ENCODE measurements at places on chromosomes 1 and 21.

- no peak for DNase-seq
Measured at GRCh38 chr21:33874161-33874560, 41.4 kb downstream of the ATP5PO start.

DNA sequence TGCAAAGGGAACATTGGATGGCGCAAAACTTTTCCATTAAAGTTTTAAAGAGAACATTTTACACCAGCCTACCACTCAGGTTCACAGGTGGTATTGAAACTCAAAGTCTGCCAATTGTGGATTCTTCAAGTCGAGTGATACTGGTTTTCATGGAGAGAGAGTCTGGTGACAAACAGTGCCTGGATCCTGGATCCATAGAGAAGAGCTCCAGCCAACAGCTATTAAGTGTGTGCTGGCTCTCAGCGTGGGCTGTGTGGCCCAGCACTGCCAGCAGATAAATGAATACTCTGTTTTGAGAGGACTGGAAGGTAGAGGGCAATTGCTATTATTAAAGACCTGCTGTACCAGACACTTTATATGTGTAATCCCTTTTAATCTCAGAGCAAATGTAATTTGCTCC is 118.9 kb upstream of the SYT6 start:
- DNase-seq, result no peak

- no peak for DNase-seq
Measured at GRCh38 chr1:162631546-162632191, 595 bp upstream of the DDR2 start.

DNA sequence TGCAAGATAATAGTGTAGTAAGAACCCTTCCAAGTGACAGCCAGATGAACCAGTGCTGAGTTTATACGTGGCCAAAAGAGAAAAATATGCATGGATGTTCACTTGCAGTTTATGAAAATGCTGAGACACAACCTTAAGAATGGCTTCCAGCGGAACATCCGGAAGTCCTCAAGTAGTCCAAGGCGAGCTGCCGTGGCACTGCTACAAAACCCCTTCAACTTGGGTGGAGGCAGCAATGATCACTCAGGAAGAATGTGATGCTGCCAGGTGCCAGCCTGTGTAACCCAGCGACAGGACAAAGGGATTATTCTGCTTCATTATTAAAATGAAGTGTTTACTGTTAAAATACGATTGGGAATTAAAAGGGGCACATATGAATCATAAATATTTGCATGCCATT is 179.6 kb downstream of the RUNX1 start:
- DNase-seq, result no peak

DNA sequence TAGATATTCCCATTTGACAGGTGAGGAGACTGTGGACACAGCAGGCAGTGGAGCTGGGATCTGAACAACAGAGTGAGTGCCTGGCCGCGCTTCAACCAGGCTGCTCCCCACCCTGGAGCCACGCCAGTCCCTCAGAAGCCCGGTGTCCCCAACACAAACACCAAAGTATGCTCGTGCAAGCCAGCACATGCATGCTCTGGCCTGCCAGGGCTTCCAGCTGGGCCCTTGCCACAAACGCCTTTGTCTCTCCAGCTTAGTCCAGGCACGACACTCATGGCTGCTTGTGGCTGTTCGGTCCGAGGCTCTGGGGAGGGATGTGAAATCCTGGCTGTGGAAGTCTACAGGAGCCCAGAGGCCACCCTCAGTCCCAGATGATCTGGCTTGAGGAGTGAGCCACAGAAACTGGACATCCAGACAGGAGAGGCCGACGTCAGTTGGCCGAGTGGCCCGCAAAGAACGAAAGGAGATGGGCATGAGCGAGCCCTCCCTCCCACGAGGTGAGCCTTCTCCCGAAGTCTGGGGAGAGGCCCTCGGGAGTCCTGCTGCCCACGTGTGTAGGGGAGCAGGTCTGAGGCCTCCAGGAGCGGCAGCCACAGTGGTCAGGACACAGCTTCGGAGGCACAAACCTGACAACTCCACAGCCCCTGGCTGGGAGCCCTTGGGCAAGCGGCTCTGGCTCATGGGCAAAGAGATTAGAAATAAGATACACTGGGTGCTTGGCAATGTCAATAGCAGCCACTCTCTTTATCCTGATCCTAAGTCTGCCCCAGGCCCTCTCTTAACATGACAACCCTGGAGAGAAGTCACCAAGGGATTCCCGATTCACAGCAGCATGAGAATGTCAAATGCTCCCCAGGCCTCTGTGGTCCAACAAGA is 117.1 kb upstream of the IFFO2 start:
- DNase-seq, result no peak

GRCh38 chr1:24619376-24619775 is 23.7 kb upstream of the SRRM1 start:
- DNase-seq, result no peak

- DNase-seq, result no peak
Measured at GRCh38 chr1:34400675-34401074, 224.0 kb downstream of the C1orf94 start.

- no peak for DNase-seq
Measured at GRCh38 chr1:205262731-205263171, 35.0 kb downstream of the TMCC2 start.

DNA sequence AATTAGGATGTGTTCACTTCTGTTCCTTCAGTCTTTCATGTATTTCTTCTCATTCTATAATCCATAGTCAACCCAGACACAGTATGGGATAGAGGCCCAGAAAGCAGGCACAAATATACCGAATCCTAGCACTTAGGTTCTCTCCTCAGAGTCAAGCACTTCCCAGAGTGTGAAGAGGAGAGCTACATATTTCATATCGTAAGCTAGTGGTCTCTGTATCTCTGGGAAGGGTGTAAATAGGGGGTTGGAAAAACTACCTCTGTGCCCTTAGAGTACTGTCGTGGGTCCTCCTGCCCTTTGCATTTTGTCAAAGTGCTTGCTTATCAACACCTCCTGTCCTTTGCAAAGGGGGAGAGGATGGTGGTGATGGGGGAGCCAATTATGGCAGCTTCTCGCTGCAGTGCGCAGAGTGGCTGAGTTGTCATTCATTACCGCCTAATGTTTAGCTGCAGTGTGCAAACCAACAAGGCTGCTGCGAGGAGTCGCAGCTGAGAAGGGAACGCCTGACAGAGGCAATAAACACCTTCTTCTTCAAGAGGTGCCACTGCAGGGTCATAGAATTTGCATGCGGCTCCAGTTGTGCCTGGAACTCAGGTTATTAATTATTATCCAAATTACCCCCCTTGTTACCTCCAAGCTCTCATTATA is 182.7 kb downstream of the NUF2 start:
- DNase-seq, result no peak

- no peak for DNase-seq
Measured at GRCh38 chr1:180181048-180181447, 26.4 kb downstream of the QSOX1 start.

GRCh38 chr1:205990226-205990625 is 13.0 kb downstream of the RAB7B start:
- no peak for DNase-seq

DNA sequence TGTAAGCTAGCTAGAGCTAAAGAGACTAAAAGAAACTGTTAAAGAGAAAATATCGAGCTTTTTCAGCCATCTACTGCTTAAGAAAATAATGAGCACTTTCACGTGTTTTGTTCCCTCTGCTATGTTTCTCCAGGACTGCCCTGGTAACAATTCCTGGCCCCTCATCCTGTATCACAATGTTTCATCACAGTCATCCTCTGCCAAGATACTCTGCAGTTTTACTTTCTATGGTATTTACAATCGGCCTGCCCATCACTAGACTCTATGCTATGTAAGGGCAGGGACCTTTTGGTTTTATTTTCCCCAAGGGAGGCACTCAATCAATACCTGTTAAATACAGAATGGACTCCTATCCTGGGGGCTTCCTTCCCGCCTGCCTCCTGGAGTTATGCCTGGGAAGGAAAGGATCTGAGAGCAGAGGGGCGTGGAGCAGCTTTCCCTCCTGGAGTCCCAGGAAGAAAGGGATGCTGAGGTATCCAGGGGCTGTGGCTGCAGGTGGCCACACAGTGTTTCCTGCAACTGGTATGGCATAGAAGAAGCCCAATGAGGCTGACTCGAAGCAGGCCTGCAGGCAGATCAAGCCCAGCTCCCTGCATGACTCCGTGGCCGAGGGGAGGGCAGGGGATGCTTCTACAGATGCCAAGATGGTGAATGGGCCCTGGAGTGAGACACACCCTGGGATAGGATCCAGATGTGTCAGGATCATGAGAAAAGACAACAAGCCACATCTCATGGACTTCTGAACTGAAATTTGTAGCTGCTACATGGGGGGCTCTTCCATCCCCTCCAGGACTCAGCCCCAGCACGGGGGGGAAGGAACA is 52.9 kb downstream of the MATN1 start:
- no peak for DNase-seq

GRCh38 chr21:43868461-43868860 is 3.4 kb downstream of the AGPAT3 start:
- no peak for DNase-seq

DNA sequence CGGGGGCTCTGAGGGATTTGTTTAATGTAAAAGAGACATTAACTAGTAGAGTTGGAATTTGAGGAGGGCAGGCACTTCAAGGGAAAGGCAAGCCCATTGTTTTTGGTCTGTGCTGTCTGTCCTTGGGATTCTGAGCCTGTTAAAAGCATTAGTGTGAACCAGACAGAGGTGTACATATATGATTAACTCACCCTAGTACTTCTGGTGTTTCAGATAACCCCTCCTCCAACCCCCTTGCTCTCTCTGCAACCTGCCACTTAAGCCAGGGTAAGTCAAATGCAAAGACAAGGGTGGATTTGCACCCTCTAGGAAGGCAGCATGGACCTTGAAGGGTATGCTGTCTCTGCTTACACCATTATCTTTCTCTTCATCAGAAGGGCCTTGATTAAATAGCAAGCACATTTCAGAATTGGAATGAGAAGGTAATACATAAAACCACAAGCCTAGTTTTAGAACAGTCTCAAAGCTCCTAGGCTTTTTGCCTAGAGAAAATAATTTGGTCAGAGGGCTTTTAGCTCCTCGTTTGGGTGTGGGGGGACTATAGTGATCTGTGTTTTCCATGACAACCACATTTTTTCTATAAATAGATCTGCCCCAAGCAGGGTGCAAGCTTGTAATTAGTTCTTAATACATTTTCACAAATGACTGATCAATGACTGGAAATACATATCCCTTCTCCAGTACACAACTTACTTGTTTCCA is 120.7 kb upstream of the SGIP1 start:
- no peak for DNase-seq

- no peak for DNase-seq
Measured at GRCh38 chr21:44548922-44549321, 2.4 kb downstream of the KRTAP10-2 start.

DNA sequence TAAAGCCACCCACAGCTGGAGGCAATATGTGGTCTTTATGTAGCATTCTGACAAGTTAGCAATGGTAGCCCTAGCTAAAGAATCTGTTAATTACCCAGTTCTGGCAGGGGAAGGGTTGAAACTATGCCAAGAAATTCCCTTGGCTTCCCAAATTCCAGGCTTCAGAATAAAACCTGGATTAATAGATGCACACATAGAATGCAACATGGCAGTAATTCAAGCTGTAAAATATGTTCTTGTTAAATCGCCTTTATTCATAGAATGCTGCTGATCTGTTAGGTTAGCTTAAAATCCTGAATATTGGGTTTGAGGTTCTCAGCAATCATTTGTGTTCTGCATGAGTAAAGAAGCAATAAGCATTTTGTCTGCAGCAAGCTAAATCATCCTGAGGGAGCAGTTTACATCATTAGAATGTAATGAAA is 80.1 kb downstream of the ZNF326 start:
- DNase-seq, result no peak

- no peak for DNase-seq
Measured at GRCh38 chr1:55061706-55062321, 22.5 kb downstream of the PCSK9 start.

DNA sequence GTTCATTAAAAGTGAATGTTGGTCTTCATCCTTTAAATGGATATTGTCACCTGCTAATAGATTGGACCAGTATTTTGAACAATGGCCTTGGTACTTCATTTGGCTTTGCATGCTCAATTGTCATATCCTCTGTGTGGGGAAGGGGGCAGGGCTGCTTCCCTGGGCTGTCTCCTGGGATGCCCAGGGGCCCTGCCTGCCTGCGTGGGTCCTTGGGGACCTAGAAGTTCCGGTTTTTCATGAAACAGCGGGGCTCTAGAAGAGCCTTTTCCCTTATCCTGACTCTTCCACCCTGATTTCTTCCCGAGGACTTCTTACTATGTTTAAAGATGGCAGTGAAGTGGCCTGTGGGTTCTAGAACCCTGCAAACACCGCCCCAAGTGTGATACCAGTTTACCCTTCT is 97.5 kb downstream of the DISC1 start:
- DNase-seq, result no peak

GRCh38 chr1:243558576-243558975 is 291.5 kb downstream of the AKT3 start:
- no peak for DNase-seq
